ENCODE measurements at places on chromosomes 5 and 9.

- DNase-seq: no peak
Observed at GRCh38 chr9:136779808-136780207, 11.3 kb upstream of the TMEM141 start.

DNA sequence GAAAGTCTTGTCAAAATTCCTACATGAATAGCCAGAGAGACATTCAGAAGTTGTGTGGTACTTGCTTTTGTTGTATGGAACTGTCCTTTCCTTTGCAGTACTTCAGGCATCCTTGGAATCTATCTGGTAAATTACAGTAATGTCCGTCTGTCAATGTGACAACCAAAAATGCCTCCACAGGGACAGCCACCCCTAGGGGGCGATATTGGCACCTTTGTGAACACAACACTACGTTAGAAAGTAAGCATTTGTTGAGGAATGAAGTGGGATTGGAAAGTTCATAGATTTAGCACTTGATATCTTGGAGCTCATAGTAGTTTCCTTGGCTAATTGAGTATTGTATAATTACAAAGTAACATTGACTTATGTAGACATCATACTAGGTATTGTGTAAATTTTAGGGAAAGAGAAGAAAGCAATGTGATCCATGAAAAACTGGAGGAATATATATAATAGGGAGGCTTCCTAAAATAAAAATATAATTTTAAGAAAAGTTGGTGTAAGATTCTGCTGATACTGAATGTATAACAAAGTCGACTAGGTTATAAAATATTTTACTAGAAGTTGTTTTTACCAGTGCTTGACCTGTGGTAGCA is 32.7 kb downstream of the TMEFF1 start:
- no peak for DNase-seq

DNA sequence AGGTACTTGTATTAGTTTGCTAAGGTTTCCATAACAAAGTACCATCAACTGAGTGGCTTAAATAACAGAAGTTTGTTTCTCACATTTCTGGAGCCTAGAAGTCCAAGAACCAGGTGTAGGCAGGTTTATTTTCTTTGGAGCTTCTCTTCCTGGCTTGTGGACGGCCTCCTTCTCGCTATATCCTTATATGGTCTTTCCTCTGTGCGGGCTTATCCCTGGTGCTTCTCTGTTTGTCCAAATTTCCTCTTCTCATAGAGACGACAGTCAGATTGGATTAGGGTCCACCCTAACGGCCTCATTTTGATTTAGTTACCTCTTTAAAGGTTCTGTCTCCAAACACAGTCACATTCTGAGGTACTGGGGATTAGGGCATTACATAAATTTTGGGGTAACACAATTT is 88.3 kb downstream of the RMI1 start:
- DNase-seq: no peak

DNA sequence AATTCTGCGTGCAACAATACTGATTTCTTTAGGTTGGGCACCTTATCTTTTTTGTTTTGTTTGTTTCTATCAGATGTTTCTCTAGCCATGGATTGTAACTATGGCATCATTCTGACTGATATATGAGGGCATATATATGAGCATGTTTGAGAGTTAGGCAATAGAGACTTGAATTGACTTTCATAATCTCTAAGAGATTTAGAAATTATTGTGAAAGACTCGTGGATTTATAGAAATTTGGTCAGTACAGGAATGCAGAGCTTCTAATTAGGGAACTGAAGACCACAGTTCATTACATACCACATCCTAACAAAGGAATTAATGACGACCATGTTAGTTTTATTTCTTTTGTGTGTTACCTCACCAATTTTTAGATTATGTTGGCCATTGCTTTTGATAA is 546.0 kb upstream of the GRAMD2B start:
- DNase-seq: no peak

GRCh38 chr9:9790216-9790872 is 822.5 kb downstream of the PTPRD start:
- DNase-seq: peak; percentile 58

DNA sequence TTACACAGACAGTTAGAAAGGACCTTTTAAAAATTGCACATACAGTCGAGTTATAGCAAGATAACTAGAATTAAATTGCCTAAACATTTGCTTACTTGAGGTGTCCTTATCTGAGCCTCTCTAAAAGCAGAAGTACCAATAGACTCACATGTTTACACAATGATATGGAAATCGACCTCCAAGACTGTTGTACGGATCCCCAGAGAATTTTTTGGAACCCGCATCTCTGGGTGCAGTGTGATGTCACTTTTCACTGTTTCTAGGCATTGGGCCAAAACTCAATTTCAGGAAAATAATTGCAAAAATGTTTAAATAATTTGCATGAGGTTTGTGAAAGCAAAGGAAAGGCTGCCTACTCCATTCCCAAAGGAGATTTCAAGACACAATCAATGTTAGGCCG is 63.1 kb upstream of the ATG10 start:
- DNase-seq: no peak

- DNase-seq: no peak
Observed at GRCh38 chr9:133677126-133678010, 41.2 kb downstream of the DBH start.

DNA sequence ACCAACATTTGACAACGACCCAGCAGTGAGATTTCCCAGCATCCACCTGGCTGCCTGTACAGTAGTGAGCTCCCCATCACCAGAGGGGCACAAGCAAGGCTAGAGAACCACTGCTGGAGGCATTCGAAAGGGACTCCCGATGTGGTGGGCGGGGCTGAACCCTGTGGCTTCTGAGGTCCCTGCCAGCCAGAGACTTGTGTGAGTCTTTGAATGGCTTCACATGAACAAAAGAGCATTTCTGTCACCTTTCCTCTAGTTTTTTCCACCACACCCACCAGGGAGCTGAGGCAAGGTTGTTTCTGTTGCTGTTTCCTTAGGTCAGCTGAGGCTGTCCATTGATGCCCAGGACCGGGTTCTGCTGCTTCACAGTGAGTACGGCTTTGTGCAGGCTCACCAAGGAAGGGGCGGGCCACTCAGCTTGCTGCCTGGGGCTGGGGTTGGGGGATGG is 15.7 kb downstream of the RGS3 start:
- DNase-seq: no peak

- no peak for DNase-seq
Observed at GRCh38 chr9:94622087-94622800, 17.1 kb downstream of the FBP1 start.

- DNase-seq: no peak
Observed at GRCh38 chr9:95104581-95104960, 212.9 kb downstream of the FANCC start.

DNA sequence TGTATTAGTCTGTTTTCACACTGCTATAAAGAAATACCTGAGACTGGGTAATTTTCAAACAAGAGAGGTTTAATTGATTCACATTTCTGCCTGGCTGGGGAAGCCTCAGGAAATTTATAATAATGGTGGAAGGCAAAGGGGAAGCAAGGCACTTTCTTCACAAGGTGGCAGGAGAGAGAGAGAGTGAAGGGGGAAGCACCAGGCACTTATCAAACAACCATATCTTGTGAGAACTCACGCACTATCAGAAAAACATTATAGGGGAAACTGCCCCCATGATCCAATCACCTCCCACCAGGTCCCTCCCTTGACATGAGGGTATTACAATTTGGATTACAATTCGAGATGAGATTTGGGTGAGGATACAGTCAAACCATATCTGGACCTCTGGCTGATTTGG is 34.7 kb downstream of the ADRB2 start:
- no peak for DNase-seq
